Placental pericyte (primary cell): ENCODE measurements at places on chromosomes 6 and 20. TPM values are rescaled to one million over a fixed set of nuclear protein-coding genes. Genes with fewer than 3 reads are reported as not detected.

CFB gene
- 2.3 and 62.8 TPM in 2 replicates for total RNA-seq

KIFC1 gene
- 1.1 and 68.3 TPM in 2 replicates for total RNA-seq

TSHZ2 gene
- under 0.01 and 1.3 TPM in 2 replicates for total RNA-seq

LY86 gene
- total RNA-seq, result not detected in 2 replicates

C20orf202 gene
- not detected in 2 replicates for total RNA-seq

TAGAP gene
- not detected in 2 replicates for total RNA-seq
